ENCODE measurements at places on chromosomes 5 and 9.
A peak's percentile ranks its signal among the peaks of the same experiment; 100 is the strongest.

GRCh38 chr5:139712412-139712811 lies 64.3 kb downstream of the CXXC5 start:
- no peak for DNase-seq

GRCh38 chr5:14142202-14142826 lies 828 bp upstream of the TRIO start:
- DNase-seq = no peak

DNA sequence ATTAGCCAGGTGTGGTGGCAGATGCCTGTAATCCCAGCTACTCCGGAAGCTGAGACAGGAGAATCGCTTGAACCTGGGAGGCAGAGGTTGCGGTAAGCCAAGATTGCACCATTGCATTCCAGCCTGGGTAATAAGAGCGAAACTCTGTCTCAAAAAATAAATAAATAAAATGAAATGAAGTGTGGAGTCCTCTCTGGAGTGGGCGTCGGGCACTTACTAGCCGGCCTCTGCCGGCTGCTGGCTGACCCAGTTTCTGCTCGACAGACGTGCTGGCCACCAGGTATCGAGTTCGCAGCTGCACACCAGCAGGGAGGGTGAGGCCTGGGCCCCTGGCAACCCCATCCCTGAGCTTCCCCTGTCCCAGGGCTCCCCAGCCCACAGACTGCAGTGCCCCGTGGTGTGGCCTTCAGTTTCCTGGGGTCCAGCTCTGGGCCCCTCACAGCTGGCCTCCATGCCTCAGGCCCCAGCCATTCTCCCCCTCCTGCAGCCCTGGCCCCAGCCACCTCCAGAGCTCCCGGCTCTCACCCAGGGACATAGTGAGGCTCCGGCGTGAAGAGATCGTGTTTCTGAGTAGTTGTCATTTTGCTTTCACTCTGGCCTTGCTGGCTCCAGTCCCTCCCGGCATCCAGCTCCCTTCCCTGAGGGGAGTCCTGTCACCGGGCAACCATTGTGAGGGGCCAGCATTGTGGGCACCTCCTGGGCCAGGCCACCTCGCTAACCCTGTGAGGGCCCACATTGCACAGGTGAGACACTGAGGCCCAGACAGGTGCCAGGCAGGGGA lies 3.8 kb upstream of the STPG3 start:
- no peak for DNase-seq

GRCh38 chr9:99371376-99371775 lies 149.3 kb downstream of the SEC61B start:
- no peak for DNase-seq

DNA sequence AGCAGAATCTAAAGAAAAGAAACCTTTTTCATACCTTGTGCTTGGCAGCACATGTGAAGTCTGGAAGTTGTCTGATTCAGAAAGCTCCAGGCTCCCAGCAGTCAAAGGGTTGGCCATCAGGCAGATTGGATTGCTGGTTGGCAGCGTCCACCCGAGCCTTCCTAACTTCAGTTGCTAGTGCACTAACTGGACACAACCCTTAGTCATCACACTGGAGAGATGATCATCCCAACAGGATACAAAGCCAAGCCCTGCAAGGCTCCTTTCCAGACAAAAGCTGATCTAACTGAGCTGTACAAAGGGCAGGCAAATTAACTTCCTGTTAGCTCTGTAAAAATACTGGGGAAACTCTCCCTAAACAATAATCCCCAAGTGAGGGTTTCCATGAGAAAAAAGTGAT lies 185.6 kb downstream of the SNX18 start:
- DNase-seq = no peak

DNA sequence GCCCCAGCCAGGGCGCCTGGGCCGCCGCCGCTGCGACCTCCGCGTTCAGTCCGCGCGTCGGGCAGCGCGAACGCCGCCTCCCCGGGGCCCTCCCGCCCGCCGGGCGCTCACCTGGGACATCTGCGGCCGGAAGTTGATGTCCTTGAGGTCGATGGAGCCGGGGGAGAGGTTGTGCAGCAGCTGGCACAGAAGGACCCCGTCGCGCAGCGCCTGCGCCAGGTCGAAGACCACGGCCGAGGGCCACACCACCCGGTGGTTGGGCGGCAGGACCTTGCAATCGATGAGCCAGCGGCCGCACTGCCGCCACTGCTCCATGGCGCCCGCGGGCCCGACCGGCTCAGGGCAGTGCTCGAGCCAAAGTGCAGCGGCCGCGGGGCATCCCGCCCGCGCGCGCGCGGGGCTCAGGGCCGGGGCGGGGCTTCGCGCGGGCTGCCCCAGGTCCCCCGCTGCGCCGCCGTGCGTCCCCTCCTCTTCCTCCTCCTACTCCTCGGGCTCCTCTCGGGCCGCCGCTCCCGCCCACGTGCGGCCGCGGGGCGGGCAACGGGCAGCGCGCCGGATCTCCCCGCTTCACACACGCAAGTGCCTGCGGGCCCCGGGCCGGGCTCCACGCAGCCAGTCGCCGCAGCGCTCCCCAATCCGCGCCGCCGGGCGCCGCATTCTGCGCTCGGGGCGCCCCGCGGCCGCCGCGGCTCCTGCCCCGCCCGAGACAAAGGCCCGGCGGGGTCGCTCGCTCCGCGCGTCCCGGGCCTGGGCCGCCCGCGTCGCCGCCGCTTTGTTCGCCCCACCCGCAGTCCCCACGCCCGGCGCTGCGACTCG lies at the start of gene VAV2:
VAV2 (minus strand) TSS at position 361 of the 816 bp plus-strand sequence; CDS start at position 315, 46 bp downstream.
- peak; percentile 55 for DNase-seq

- no peak for DNase-seq
These were observed 31.6 kb downstream of the B4GALT1 start for GRCh38 chr9:33135470-33135958.

- DNase-seq = no peak
These were observed 3.9 kb upstream of the ISL1 start for GRCh38 chr5:51379331-51379700.

- no peak for DNase-seq
These were observed 41.9 kb downstream of the TAS2R1 start for GRCh38 chr5:9588254-9588653.

DNA sequence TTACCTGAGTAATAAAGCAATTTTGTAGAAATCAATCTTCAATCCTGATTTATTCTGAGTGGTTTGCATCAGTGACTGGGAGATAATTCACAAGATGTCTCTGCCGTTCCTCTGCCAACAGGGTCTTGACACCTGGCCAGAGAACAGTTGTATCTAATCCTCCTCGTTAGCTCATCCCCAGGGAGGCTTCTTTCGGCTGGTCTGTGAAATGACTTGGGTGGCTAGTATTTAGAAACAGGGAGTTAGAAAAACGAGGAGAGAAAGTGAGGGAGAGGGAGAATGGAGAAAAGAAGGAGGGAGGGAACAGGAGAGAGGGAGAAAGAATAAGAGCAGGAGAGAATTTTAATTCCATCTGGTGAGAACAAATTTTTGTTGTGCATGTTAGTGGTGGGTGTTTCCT lies 600.2 kb upstream of the TLE4 start:
- DNase-seq = no peak

DNA sequence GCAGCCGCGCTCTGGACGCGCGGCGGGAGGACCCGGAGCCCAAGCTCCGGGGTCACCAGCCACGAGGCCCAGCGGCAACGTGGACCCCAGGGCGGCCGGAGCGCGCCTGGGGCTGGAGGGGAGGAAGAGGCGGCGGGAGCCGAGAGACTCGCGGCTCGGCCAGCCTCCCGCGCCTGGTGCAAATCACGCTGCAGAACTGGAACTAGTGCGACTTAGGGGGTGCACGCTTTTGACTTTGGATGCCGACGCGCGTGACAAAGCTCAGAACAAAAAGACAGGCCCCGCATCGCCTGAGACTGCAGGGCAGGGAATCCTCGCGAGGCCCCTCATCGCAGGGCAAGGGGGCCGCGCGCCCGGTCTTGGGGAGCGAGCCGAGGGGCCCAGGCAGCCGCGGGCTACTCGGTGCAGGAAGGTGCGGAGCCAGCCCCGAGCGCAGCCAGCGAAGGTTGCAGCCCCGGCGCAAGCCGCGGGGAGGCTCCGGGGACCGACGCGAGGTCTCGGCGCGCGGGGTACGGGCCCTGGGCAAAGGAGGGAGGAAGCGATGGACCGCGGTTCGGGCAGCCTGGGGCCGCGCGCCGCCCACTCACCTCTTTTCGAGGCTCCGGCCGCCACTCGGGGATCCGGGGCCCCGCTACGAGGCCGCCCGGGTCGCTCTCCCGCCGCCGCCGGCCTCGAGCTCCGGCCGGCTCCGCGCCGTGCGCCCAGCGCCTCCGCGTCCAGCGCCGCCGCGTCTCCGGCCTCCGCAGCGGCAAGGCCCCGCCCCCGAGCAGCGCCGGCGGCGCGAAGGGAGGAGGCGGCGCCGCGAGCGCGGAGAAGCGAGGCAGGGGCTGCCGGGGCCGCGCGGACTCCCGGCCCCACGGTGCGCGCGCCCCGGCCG lies at the start of gene GOLM1:
GOLM1 (minus strand) TSS at position 735 of the 877 bp plus-strand sequence. CDS start 20,238 bp downstream, outside the sequence.
- DNase-seq = peak; percentile 48

- no peak for DNase-seq
These were observed 32.7 kb upstream of the DNAH5 start for GRCh38 chr5:13976867-13977830.

GRCh38 chr5:109374625-109375024 lies 35.1 kb downstream of the PJA2 start:
- no peak for DNase-seq

DNA sequence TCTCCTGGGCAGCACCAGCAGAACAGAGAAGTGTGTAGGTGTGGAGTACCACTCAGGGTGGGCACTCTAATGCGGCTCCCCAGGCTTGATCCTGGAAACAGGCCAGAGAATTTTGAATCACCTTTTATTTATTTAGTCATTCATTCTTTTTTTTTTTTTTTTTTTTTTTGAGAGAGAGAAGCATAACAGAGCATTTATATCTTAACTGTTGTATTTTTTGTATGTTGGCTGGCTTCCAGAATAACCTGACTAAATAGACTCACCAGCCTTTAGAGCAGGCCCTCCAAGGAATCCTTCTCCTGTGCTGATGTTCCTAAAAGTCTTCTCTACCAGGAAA lies 153.4 kb downstream of the PIK3R1 start:
- no peak for DNase-seq
